NCI-H69 (cell line): ENCODE measurements at places on chromosomes 7 and 10.

DNA sequence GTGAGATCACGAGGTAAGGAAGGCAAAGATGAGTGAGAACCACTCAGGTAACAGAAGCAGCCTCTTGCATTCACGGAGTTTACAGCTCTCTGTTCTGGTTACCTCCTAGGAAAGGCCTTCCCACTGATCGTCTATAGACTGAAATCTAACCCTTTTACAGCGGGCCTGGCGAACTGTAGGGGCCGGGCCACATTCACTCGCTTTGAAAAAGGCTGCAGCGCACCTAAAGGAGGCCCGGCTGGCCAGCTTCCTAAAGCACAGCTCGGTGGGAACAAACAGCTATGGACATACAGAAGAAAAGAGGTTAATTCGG, 565 bp downstream of the ATP5MK start:
- peak; percentile 18 for DNase-seq

- no peak for DNase-seq
Measured at GRCh38 chr7:131642429-131642828, 86.0 kb upstream of the PODXL start.

DNA sequence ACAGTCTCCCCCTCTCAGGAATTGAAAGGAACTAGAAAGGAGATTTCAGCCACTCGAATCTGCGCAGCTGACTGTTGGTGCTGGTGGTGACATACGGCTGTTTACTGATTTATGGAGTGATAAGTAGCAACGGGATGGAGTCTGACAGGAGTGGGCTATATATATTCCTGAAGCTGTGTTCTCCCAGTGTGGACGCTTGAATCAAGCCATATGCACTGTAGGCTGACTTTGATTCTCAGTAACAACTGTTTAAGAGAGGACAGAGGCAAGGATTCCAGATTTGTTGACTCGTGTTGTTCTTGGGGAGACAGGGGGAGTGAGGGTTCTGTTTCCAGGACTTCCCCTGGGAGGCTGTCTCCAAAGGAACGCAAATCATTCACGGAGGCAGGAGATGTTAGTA, 260.1 kb upstream of the AUTS2 start:
- DNase-seq, result no peak

GRCh38 chr7:91082852-91083495, 181.3 kb upstream of the FZD1 start:
- peak; percentile 38 for DNase-seq

GRCh38 chr7:120274482-120274881, 1.5 kb downstream of the KCND2 start:
- DNase-seq, result no peak

DNA sequence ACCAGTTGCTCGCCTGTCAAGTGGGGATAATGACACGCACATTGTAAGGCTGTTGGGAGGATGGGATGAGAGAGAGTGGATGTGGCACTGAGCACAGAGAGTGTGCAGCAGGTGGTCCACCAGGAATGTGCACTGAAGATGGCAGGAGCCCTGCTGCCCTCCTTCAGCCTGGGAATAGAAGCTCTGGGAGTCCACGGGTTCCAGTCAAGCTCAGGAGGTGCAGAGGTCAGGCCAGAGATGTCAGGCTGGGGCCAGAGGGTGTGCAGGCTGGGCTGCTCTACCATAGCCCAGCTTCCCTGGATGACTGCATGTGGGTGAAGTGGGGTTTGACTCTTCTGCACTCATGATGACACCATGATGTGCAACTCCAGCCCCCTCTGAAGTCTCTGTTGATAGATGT, 58.7 kb downstream of the C10orf120 start:
- no peak for DNase-seq

DNA sequence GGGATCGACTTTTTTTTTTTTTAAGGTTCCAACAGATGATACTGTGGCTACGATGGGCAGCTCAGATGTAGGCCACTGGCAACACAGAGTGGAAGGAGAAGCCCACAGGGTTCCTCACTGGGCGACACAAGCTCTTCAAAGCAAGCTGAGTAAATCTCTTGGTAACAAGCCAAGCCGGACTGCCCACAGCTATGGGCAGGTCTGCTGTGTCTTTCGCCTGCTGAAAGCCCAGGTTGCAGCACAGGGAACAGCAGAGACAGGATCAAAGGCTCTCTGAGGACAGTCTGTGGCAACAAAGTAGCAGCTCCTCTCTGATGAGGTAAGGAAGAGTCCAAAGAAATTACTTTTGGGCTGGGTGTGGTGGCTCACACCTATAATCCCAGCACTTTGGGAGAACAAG, 83.6 kb downstream of the KCNMA1 start:
- DNase-seq, result peak; percentile 76

DNA sequence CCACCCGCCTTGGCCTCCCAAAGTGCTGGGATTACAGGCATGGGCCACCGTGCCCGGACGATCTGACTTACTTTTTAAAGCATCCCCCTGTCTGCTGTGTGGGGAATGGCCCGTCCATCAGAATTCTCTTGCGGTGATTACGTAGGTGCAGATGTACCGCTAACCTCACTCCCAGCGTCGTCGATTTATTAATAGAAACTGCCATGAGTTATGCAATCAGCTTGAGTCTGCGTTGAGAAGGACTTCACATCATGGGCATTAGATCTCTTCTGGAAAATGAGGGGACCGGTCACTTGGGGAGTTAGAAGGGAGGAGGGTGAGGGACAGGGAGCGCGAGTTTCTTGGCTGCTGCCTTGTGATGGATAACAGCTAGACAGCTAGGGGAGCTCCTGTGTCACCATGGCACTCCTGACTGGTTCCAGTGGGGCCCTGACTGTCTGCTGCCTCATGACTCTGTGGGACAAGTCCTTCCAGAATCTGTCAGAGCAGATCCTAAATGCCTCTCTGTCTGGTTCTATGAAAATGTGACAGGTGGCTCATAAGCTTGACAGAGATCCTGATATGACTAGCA, 35.2 kb downstream of the POR start:
- DNase-seq, result no peak

DNA sequence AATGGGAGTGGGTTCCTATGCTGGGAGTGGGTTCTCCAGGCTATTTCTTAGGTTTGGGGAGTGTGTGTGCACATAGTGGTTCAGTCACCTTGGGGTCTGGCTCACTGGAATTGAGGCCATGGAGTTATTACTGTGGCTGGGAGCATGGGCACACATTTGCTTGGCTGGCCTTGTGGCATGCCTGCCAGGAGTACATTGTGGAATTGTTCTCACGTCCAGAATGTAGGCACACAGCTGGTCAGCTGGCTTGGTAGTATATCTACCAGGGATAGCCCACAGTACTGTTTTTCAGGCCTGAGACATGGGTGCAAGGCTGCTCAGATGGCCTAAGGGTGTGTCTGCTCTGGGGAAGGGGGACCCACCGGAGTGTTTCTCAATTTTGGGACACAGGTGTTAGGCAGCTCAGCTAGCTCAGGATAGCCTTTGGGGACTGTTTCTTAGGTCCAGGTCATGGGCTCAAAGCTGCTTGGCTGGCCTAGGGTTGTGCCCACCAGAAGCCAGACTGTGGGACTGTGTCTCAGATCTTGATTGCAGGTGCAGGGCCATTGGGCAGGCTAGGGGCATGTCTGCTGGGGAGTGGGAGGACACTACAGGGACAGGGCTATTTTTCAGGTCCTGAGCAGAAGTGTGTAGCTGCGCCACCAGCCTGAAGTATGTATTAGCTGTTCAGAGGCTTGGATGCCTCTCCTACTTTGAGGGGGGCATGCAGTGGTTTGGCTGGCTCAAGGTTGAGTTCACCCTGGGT, 50.6 kb downstream of the TMEM168 start:
- no peak for DNase-seq

DNA sequence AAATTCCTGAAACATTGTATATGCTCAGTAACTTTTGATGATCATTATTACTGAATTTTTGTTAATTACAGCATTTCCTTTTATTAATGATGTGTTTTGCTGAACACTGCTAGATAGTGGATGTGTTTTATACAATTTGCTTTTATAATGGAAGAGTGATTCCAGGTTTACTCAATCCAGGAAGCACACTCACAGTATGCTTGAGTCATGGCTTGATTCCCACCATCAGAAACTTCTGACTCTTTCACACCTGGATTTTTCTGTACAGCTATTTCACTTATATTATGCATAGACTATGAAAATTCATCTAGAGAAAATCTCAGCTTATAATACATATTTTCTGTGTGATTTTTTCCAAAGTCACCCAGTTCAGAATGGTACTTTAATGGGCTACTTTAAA, 1040.9 kb downstream of the GRM8 start:
- DNase-seq, result no peak

DNA sequence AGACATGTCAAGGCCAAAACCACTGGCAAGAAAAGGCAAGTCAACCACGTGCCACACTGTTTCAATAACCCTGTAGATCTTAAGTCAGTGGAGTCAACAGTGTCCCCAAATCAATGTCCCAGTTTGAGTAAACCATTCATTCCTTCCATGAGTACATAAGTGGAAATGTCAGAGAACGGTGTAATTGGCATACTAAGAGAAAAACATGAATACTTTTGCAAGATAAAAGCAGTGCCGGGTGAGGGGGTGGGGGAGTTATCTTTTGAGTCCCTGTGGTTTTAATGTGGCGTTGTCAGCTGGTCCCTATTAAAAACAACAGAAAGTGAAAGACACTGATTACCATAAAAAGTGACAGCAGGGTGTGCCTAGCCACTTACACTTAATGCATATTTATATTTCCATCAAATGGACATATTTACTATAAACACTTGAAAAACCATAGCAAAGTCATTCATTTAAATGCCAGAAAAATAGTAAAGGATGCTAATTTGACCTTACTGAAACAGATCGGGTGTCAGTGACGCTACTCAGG, 37.8 kb downstream of the RSU1 start:
- DNase-seq, result peak; percentile 43

GRCh38 chr7:101924171-101924570, 106.7 kb downstream of the CUX1 start:
- DNase-seq, result no peak

GRCh38 chr10:73819081-73819480, 7.7 kb upstream of the NDST2 start:
- DNase-seq, result no peak

GRCh38 chr7:30148951-30149459, 14.2 kb downstream of the MTURN start:
- DNase-seq, result peak; percentile 68

GRCh38 chr10:88992921-88993524, 2.4 kb downstream of the FAS start:
- no peak for DNase-seq

DNA sequence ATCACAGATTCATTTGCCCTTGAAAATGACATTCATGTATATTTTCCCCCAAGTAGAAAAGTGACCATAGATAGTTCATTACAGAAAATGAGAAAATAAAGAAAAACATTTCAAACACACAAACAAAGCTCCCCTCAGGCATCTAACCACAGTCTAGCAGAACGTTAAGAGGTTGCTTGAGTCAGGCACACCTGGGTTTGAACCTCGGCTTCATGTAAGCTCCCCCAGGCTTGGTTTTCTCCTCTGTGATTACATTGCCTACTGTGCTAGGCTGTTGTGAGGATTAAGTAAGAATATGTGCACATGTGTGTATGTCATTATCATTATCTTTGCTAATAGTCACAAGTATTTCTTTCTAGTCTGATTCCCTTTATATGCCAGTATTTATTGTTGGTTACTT, 9.1 kb downstream of the DNTT start:
- DNase-seq, result no peak

GRCh38 chr7:27128034-27128433, 2.5 kb downstream of the HOXA4 start:
- DNase-seq, result peak; percentile 18
